Activated naive CD4-positive, alpha-beta T cell (primary cell): ENCODE measurements at places on chromosomes 2 and 18.

GRCh38 chr2:30225131-30225762 lies 6.1 kb upstream of the LBH start:
- DNase-seq: peak; percentile 12

GRCh38 chr2:234751275-234751973 lies 200.4 kb upstream of the SH3BP4 start:
- DNase-seq: no peak

GRCh38 chr2:8640498-8640897 lies 41.4 kb upstream of the ID2 start:
- DNase-seq: no peak

DNA sequence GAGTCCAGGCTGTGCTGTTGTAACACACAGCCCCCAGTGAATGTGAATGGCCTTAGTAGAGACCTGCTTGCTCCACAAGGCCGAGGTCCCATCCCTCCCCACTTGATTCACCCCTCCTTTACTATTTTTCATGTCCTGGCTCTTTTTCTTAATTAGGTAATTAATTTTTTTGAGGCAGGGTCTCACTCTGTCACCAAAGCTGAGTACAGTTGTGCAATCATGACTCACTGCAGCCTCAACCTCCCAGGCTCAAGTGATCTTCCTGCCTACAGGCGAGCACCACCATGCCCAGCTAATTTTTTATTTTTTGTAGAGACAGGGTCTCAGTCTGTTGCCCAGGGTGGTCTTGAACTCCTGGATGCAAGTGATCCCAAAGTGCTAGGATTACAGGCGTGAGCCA lies 19.3 kb downstream of the FBLN7 start:
- DNase-seq: no peak

- no peak for DNase-seq
Measured at GRCh38 chr2:207950063-207950760, 75.1 kb downstream of the PLEKHM3 start.

GRCh38 chr2:136117909-136118818 lies at the start of gene CXCR4:
Gene CXCR4 (minus strand): TSS chr2:136118149. CDS start chr2:136118060, 89 bp downstream.
- peak; percentile 50 for DNase-seq

DNA sequence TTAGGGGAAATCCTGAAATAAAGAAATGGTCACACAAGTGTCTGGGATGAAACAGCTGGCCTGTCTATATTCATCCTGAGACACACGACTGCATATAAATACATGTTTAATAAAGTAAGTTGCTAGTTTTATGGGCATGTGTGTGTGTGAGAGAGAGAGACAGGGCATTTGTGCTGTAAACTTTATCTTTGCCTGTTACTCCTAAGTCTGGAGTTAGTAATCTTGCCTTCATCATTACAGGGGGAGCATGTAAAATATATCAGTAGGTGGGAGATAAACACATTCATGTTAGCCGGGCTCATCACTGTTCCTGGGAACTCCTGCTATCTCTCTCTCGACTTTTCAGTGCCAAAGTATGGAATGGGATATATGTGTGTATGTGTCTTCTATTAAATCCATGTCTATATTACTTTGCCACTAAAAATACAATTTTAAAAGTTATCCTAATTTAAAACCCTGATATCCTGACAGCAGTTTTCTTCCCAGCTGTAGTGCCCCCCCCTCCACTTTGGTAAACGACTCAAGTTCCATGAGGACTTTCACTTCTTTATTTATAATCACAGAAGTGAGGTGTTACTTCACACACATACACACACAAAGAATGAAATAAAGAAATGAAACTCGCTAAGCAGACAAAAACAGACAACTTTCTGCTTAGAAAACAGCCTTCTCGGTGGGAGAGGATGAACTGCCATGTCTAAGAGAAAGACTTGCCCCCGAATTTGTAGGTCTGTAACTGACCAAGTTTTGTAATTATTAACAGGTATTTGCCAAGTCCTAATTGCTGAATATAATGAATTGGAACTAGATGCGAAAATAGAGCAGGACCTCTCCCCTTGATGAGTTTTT lies 947 bp downstream of the ZEB2 start:
- no peak for DNase-seq

DNA sequence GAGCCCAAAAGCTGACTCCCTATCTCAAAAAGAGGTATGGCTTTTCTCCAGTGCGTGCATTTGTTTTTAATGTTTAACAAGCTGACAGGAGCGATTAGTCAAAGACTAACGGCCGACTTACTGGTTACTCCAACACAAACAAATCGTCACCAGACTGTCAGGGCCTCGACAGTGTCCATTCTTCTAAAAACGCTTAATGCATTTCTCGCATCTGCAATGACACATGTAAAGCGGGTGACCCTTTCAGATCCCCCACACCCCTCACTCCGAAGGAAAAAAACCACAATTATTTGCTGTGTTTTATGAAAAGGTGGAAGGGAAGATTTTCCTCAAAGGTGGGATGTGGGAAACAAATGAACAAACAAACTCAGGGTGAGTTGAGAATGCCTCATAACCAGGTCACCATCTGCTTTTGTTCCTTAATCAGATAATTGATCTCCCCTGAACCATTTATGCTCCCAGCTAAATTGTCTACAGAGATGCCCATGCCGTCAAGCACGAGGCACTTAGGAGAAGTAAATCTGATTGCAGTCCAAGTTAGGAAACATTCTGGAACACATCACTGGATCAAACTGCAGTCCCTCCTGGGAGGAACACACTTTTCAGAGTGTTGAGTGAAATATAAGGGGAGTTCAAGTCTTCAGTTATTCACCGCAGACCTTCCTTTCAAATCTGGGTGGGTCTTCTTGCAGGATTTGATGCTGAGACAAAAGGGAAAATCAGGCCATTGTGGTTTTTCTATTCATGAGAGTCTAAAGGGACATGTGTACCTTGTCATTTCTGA lies 340.8 kb downstream of the CMPK2 start:
- DNase-seq: no peak

DNA sequence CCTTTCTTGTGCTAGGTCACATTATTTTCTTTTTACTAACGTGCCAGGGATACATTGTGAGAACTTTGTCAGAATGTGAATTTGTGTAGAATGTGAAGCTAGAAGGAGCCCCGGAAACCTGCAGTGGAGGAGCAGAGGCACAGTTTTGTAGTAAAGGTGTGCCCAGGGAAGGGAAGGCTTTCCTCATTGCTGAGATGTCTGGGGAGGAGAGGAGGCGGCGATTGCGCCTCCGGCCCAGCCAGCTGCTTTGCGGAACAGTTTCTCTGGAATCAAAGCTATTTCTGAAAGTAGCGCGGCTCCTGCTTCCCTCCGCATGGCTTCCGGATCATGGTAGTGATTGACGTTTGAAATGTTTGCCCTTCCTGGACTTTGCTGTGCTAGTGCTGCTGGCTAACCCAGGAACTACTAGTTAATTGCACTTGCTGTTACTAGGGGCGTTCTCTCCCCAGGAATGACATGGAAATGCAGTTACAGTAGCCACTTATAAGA lies 83.1 kb upstream of the RBM44 start:
- DNase-seq: no peak

- no peak for DNase-seq
Measured at GRCh38 chr2:105103481-105103880, 65.6 kb downstream of the MRPS9 start.

DNA sequence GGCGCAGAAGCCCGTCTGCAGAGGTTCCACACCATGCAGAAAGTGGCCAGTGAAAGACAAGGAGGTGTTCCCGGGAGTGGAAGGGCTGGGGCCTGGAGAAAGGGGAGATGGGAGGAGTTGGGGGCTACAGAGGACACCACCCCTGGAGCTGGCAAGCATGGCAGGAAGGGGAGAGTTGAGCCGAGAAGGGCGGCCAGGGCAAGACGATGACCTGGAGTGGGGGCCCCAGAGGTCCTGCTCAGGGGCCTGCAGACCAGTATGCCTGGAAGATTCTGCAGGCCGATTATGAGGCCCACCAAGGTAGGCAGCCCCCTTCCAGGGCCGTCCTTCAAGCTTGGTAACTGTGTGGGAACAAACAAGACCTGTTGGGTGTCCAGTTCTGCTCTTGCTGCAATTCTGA lies 33.1 kb downstream of the RBFA start:
- no peak for DNase-seq

DNA sequence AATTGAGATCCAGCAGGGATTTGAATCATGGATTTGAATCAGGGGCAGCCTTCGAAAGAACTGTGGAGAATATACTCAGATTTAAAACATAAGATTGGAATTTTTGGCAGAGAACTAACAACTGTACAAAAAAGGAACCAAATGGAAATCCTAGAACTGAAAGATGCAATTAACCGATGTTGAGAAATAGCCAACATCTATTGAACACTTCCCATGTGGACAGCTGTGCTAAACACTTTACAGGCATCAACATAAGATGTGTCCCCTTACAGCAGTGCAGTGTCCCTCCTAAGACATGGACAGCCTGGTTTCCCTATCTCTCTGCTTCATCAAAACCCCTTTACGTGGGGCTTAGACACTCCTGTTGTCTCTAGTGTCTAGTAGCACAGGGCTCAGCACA lies 3.7 kb upstream of the IL1RN start:
- DNase-seq: no peak

DNA sequence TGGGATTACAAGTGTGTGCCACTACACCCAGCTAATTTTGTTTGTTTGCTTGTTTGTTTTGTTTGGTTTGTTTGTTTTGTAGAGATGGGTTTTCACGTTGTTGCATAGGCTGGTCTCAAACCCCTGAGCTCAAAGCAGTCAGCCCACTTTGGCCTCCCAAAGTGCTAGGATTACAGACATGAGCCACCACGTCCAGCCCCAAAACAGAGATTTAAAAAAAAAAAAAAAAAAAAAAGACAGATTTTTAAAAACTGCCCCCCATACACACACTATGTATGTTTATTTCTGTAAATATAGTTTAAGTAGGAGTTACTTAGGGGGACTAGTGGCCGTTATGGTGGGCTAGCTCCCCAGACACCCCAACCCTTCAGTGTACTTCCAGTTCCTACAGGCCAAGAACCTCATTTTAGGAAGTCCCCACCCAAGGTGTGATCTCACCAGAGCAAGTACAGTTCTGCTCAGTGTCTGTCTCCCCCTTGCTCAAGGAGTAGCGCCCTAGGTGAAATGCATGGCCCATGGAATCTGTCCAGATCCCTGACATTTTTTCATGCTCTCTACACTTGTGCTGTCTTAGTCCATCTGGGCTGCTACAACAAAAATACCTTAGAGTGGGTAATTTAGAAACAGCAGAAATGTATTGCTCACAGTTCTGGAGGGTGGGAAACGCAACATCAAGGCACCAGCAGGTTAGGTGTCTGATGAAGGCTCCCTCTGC lies 1.6 kb upstream of the TMBIM1 start:
- DNase-seq: no peak

DNA sequence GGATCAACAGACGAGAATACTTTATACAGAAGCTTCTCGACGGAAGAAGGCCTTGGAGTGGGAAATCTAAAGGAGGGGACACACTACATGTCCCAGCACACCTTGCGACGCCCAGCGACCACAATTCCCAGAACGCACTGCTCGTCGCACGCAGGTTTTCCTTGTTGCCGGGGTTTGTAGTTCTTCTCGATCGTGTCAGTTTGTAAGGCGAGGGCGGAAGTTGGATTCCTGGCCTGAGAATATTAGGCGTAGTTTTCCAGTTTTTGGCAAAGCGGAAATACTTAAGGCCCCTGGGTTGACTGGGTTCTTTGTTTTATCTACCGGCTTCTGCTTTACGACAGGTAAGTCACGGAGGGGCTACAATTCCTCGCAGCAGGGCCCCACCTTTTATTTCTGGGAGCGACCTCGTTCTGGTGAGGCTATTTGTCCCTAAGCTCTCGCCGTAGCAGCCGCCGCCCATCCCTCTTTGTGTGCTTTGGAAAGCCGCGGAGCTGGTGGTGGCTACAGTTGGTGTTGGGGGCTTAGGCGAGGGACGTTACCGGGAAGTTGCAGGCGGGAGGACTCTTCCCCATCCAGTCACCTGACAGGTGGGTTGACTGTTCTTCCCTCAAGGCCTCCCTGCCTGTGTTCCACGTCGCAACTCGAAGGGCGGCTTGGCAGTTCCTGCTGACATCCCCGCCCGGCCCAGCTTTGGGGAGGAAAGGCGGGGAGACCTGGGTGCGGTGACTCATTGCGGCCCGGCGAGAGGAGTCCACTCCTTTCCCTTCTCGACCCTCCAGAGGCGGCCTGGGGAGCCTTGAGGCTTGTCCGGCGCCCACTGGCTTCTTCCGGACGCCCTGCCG lies at the start of gene DYNC1I2:
DYNC1I2 (plus strand) TSS at position 183 of the 842 bp plus-strand sequence. CDS start 2,687 bp downstream, outside the sequence.
- DNase-seq: peak; percentile 56

DNA sequence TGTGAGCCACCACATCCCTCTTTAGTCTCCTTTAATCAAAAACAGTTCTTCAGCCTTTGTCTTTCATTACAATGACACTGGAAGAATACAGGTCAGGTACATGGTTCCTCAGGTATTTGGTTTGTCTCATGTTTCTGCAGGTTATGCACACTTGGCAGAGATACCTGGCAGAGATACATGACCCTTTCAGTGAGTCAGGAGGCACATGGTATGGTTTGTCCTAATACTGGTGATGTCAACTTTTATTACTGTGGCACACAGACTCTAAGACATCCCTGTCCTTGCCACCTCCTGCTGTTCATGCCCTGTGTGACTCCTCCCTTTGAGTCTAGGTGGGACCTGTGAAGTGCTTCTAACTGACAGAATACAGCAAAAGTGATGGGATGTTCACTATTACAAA lies 58.4 kb downstream of the SPIRE1 start:
- DNase-seq: no peak

DNA sequence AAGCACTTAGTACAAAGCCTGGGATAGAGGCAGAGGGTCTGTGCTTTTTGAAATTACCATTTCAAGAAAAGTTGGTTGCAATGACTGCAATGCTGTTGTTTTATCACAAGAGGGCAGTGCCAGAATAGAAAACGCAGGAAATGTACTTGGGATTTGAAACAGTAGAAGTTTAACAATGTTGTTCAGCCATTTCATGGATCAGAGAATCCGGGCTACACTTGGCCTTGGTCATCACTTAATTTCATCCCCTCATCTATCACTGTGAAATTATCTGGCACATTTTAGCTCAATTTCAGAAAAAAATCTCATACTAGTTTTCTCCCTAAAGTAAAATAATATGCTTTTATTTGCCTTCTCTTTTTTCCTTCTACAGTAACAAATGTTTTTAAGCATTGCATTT lies 70.8 kb downstream of the RAPGEF4 start:
- DNase-seq: no peak

GRCh38 chr18:44370861-44371260 lies 309.8 kb upstream of the SETBP1 start:
- no peak for DNase-seq

- no peak for DNase-seq
Measured at GRCh38 chr2:230893338-230893737, 28.6 kb downstream of the ITM2C start.

- DNase-seq: no peak
Measured at GRCh38 chr2:38631976-38632375, 29.2 kb upstream of the HNRNPLL start.
